ENCODE measurements at places on chromosomes 7 and 10. TPM values are rescaled to one million over a fixed set of nuclear protein-coding genes. Genes with fewer than 3 reads are reported as not detected.

Gene RHOBTB1
- 52.3 TPM for total RNA-seq

Gene DENND2A
- total RNA-seq: 5.1 TPM

Gene C10orf90
- total RNA-seq: not detected

Gene NKX2-3
- 2.8 TPM for total RNA-seq

All from stomach (tissue), 19 donors.